ENCODE measurements at places on chromosomes 4 and X.

GRCh38 chr4:101418055-101418454 lies 70.7 kb upstream of the PPP3CA start:
- no peak overlapping the region for H3K27ac ChIP-seq
- H3K27me3 ChIP-seq, result no peaks in the 10 kb centered on the region
- no peaks in the 10 kb centered on the region for H3K36me3 ChIP-seq
- H3K4me1 ChIP-seq, result no peaks in the 10 kb centered on the region

GRCh38 chrX:34053931-34054330 lies 78.2 kb downstream of the FAM47A start:
- no peaks in the 10 kb centered on the region for H3K27me3 ChIP-seq
- DNase-seq, result no peak
- no peak overlapping the region for H3K4me3 ChIP-seq
- no peak overlapping the region for H3K27ac ChIP-seq
- no peaks in the 10 kb centered on the region for H3K4me1 ChIP-seq

- H3K4me3 ChIP-seq, result peak overlapping the region; percentile 6
- no peak for DNase-seq
- no peak overlapping the region for H3K27ac ChIP-seq
- peaks cover 38% of the 10 kb centered on the region for H3K36me3 ChIP-seq
- no peaks in the 10 kb centered on the region for H3K4me1 ChIP-seq
Measured at GRCh38 chr4:127920521-127920920, 39.8 kb downstream of the PLK4 start.

DNA sequence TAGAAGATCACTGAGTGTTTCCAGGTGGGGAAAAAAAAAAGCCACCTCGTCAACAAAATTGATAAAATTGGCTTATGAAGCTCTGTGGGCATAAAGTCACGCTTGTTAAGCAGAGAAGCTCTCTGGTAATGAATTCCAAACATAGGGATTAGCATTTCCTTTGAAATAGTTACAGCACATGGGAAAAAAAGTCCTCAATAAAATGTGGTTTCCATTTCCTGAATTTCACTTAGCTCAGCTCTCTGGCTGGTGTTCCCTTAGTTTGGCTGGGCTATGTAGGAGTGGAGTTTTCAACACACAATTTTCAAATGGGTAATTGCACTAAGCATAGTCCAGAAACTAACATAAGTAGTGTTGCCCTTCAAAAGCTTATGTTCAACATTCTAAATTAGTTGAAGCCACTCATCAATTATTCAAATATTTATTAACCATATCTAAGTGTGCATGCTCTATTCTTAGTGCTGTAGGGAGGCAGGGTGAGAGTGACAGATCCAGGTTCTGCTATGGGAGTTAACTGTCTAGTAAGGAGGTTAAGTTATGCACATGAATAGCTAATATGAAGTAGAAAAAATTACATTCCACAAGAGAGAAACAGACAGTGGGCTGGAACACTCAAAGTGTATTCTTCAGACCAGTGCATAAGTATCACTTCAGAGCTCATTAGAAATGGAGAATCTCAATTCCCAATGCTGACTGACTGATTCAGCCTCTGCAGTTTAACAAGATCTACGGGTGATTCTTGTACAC lies 445.7 kb downstream of the SMARCA1 start:
- H3K4me1 ChIP-seq, result no peaks in the 10 kb centered on the region
- no peak overlapping the region for H3K27ac ChIP-seq
- no peak for DNase-seq
- no peaks in the 10 kb centered on the region for H3K27me3 ChIP-seq
- H3K4me3 ChIP-seq, result no peak overlapping the region

- H3K27me3 ChIP-seq, result no peaks in the 10 kb centered on the region
- H3K36me3 ChIP-seq, result no peaks in the 10 kb centered on the region
- DNase-seq, result no peak
- no peak overlapping the region for H3K27ac ChIP-seq
- no peaks in the 10 kb centered on the region for H3K4me1 ChIP-seq
Measured at GRCh38 chr4:93710101-93710846, 118.3 kb upstream of the ATOH1 start.

- no peak overlapping the region for H3K27ac ChIP-seq
- H3K4me1 ChIP-seq, result peaks cover 43% of the 10 kb centered on the region
- no peak overlapping the region for H3K4me3 ChIP-seq
- DNase-seq, result no peak
- H3K27me3 ChIP-seq, result no peaks in the 10 kb centered on the region
Measured at GRCh38 chrX:153487590-153488071, 7.1 kb upstream of the BGN start.

DNA sequence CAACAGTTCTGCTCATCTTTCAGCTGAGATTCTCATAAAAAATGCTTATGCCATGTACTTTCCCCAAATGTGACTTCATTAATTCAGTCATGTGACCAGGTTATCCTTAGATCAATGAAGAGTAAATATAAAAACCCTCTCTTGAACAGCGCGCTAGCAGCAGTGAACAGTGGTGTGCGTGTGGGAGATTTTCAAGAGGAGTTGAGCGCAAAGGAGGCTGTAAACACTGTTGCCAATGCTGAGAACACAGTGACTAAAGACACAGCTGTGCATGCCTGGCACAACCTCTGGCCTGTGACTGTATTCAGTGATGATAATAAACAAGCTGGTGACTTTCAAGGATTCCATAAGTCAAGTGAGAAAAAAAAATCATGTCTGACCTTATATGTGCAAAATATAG lies 25.1 kb downstream of the MSX1 start:
- H3K4me3 ChIP-seq, result no peak overlapping the region
- DNase-seq, result no peak

DNA sequence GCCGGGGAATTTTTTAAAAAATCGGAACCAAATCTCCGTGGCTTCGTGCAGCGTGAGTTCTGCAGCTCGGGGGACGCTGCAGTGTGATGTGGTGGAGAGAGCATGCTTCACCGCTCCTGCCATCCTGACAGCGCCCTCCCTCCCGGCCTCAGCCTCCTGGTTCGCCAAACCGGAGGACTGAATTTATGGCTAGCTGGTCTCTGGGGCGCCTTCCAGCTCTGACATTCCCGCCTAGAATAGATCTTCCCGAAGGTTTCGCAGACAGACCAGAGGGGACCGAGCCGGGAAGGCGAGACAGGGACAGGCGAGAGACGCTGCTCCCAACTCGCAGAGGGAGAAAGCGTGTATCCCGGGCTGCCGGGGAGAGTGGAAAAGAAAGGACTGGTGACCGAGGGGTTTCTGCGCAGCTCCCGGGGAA lies 25.9 kb downstream of the HOPX start:
- H3K27me3 ChIP-seq, result peaks cover 8% of the 10 kb centered on the region
- DNase-seq, result peak; percentile 59
- no peak overlapping the region for H3K27ac ChIP-seq
- peaks cover 10% of the 10 kb centered on the region for H3K4me1 ChIP-seq
- no peaks in the 10 kb centered on the region for H3K36me3 ChIP-seq
- peak overlapping the region; percentile 70 for H3K4me3 ChIP-seq

GRCh38 chrX:39905946-39906345 lies 191.8 kb downstream of the BCOR start:
- peaks cover 38% of the 10 kb centered on the region for H3K27me3 ChIP-seq
- DNase-seq, result peak; percentile 49
- no peak overlapping the region for H3K4me3 ChIP-seq
- no peaks in the 10 kb centered on the region for H3K36me3 ChIP-seq

GRCh38 chr4:98728433-98728832 lies 70.0 kb upstream of the TSPAN5 start:
- H3K4me1 ChIP-seq, result peaks cover 4% of the 10 kb centered on the region
- H3K4me3 ChIP-seq, result no peak overlapping the region
- DNase-seq, result peak; percentile 50

GRCh38 chrX:74736450-74736849 lies 122.0 kb upstream of the RLIM start:
- DNase-seq, result no peak
- H3K4me1 ChIP-seq, result no peaks in the 10 kb centered on the region
- H3K4me3 ChIP-seq, result no peak overlapping the region
- H3K27me3 ChIP-seq, result peaks cover 7% of the 10 kb centered on the region
- no peaks in the 10 kb centered on the region for H3K36me3 ChIP-seq

DNA sequence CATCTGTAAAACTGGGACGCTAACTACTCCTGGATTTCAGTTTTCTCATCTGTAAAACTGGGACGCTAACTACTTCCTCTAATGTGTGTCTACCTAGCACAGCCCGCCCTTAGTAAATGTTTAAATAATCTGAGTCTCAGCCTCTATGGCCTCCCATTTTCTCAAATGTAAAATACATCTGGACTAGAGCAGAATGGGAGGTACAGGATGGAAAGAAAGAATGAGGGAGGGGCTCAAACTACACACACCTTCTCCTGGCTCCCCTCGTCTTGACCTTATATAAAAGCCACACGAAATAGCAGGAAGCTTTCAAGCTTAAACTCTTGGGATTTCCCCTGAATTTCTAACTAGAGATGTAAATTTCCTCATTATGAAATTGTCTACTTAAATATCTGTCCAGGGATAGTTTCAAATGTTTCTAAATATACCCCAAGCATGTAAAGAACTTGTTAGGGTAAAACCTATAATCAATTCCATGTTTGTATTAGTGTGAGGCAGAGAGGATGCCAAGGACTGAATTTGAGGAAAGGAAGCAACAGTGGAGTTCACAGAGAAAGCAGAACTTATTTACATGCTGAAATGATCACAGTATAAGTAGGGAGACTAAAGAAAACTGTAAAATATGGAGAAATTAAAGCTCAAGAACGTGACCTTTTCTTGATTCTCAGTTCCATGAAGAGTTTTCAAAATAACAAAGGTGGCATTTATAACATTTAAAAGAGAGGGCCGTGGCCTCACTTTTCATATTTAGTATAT lies 220.0 kb downstream of the NWD2 start:
- no peak for DNase-seq
- H3K36me3 ChIP-seq, result no peaks in the 10 kb centered on the region
- no peaks in the 10 kb centered on the region for H3K27me3 ChIP-seq
- no peaks in the 10 kb centered on the region for H3K4me1 ChIP-seq
- no peak overlapping the region for H3K4me3 ChIP-seq
- H3K27ac ChIP-seq, result no peak overlapping the region

- H3K27me3 ChIP-seq, result no peaks in the 10 kb centered on the region
- no peak for DNase-seq
- H3K4me3 ChIP-seq, result no peak overlapping the region
- H3K27ac ChIP-seq, result no peak overlapping the region
- H3K36me3 ChIP-seq, result peaks cover 6% of the 10 kb centered on the region
- H3K4me1 ChIP-seq, result no peaks in the 10 kb centered on the region
Measured at GRCh38 chrX:78048052-78048451, 56.0 kb upstream of the PGK1 start.

DNA sequence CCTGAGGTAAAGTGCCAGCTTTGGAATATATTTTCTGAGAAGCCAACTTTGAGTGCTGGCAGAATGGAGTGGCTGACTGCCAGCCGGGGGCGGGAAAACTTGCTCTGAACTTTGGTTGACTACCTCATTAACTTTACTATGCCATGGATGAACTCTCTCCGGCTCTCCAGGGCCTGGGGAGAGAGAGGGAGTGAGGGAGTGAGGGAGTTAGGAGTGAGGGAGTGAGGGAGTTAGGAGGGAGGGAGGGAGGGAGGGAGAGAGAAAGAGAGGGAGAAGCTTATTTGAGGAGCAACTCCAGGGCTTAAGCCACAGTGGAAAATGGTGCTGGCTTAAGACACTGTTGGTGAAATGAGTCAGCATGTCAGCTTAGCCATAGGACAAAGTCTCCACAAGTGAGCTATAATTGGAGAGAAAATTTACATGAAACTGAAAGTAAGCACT lies 280.9 kb upstream of the RPS6KA3 start:
- H3K27ac ChIP-seq, result no peak overlapping the region
- H3K4me1 ChIP-seq, result no peaks in the 10 kb centered on the region
- no peaks in the 10 kb centered on the region for H3K36me3 ChIP-seq
- peak; percentile 59 for DNase-seq
- no peaks in the 10 kb centered on the region for H3K27me3 ChIP-seq
- H3K4me3 ChIP-seq, result no peak overlapping the region

- H3K36me3 ChIP-seq, result no peaks in the 10 kb centered on the region
- no peaks in the 10 kb centered on the region for H3K27me3 ChIP-seq
- H3K27ac ChIP-seq, result no peak overlapping the region
- no peaks in the 10 kb centered on the region for H3K4me1 ChIP-seq
- H3K4me3 ChIP-seq, result no peak overlapping the region
Measured at GRCh38 chrX:11992271-11992670, 146.0 kb upstream of the FRMPD4 start.

All from mesenchymal stem cell (in vitro differentiated cells and primary cell).